ENCODE measurements at places on chromosomes 7 and 10. TPM values are rescaled to one million over a fixed set of nuclear protein-coding genes. Genes with fewer than 3 reads are reported as not detected.

- ATAC-seq, result no peak
Measured at GRCh38 chr7:105429746-105430612, 41.3 kb upstream of the SRPK2 start.

DNA sequence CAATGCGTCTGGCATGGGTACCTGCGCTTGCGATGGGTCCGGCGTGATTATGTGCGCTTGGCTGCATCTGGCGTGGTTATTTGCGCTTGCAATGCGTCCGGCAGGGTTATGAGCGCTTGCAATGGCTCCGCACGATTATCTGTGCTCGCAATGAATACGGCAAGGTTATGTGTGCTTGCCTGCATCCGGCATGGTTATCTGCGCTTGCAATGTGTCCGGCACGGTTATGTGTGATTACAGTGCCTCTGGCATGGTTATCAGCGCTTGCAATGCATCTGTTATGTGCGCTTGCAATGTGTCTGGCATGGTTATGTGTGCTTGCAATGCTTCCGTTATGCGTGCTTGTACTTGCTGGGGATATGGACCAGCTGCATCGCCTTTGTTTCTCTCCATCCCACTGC lies 37.7 kb downstream of the RBAK start:
- no peak for ATAC-seq

DNA sequence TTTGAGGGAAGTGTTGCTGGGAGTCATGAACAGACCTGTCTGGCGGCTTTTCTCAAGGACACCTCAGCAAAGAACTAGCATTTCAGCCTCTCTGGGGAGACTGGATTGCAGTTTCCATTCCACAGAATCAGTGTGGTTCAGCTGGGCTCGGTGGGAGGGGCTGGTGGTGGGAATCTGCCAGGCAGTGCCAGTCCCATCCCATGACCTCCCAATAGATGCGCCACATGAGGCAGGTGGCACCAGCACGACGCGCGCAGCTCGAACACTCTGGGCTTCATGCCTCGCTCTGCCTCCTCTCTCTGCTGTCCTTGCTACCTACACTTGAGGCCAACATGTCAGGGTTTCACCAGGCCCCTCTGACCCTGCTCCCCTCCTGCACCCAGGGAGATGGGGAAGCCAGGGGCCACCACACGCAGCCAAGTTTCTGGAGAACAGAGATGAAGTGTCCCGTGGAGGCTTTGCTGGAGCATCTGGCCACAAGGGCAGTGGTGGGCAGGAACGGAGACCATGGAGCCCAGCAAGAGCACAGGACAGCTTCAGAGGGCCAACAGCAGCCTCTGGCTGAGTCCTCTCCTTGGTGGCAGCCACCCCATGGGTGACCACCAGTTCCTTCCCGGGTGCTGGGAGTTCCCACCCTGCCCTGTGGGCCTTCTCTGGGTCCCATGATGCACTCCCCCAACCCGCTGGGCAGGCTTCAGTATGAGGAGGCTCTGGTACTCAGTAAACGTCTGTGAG lies 2.3 kb downstream of the NACAD start:
- no peak for ATAC-seq

- no peak for ATAC-seq
Measured at GRCh38 chr7:75033064-75033463, 40.5 kb downstream of the RCC1L start.

GRCh38 chr7:15566476-15566875 lies 4.7 kb upstream of the AGMO start:
- no peak for ATAC-seq

GRCh38 chr10:71072823-71073210 lies 139.6 kb upstream of the UNC5B start:
- no peak for ATAC-seq

DNA sequence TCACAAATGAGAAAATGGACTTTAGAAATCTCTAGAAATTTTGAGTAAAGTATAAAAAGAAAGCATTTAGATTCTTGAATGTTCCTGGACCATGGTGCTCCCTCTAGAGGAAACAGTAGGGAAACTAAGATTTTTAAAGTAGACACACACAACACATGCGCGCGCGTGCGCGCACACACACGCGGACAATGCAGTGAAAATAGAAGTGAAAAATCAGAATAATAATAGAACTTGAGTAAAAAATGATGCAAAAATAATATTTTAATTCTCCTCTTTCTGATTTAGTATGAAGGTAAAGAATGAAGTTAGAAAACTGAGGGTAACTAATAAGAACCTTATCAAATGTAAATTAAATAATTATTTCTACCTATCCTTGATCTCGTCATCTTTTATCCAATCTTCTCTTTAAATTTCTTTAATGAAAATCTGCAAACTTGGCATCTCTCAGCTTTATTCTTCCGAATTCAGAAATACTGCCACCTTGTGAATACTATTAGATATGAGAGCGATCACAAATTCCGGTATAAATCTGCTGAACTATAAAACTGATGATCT lies 117.0 kb upstream of the AMPH start:
- ATAC-seq, result no peak

DNA sequence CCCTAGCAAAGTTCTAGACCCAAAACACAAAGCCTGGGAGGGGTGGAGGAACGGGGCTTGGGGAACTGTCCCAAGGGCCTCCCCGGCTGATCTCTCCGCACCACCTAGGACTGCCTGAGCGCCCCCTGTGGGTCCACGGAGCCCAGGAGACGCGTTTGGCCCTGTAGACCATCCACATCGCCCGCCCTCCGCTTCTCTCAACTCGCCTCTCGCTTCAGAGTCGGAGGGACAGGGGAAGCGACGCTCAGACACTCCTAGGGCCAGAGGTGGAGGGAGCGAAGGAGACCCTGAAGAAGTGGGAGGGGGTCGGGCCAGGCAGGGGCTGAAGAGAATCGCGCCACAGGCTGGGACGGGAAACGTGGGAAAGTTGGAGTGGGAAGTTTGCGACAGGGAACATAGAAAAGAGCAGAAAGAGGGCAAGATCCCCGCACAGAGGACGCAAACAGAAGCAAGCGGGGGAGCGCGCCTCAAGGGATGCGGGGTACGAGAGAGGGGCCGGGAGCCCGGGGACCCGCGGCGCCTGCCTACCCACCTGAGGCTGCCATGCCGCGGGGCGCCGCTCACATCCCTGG lies 378 bp downstream of the PIK3AP1 start:
- ATAC-seq, result peak; percentile 53

DNA sequence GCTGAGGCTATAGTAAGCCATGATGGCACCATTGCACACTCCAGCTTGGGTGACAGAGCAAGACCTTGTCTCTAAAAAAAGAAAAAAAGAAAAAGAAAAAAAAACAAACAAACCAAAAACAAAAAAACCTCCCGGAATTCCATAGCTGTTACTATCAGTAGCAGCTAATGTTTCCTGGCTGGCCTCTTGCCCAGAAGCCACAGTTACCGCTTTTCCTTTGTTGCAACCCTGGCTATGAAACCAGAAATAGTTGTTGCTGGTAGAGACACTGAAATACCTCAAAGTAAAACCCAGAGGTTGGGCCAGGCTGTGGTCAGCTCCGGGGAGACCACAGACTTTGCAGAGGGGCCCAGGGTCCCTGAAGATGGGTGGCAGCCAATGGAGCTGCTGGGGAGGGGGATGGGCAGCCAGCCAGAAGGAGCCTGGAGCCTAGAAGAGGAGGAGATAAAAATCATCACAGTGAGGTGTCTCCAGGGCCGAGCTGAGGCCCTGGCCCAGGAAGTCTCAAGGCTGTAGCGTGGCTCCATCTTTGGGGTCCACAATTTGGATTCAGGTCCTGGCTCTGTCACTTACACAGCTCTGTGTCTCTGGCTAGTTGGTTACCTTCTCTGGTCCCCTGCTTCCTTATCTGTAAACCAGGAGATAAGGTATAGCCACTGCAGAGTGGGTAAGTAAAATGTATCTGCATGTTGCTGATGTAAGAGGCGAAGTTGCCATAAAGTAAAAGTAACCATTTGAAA lies 3.4 kb upstream of the CHST12 start:
- ATAC-seq, result peak; percentile 26

- no peak for ATAC-seq
Measured at GRCh38 chr10:35339942-35340341, 3.6 kb downstream of the CCNY start.

DNA sequence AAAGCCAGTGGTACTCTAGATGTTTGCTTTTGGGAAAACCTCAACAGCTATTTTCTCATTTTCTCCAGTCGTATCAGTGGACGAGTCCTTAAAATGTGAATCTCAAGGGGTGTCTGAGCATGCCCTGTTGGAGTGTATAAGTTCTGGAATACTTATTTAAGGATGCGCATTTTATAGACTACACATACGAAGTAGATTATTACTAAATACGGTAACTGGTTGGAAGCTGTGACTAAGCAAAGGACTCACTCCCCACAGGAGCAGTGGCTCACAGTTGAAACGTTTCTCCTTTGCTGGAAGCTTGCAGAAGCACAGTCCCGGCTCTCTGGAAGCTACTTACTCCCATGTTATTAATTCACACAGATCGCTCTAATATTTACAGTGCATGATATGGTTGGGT lies 90.8 kb upstream of the DNAJB6 start:
- no peak for ATAC-seq

GRCh38 chr10:91103384-91104192 lies 116.9 kb upstream of the PCGF5 start:
- no peak for ATAC-seq

DNA sequence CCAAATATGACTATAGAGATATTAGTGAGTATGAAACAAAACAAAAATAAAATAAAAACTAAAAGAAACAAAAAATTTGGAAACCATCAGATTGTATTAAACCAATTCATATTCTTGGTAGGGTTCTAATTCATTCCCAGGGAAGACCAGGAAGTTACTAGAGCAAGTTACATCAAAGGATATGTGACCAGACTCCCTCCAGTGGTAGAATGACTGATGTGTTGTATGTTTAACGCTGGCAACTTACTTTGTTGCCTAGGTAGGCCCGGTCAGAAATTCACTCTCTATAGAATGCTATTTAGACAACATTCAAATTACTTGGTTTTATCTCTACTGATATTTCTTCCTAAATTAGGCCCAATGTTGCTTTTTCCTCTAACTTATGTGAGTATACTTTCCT lies 5.2 kb downstream of the PHYHIPL start:
- ATAC-seq, result no peak

- peak; percentile 99 for ATAC-seq
Measured at GRCh38 chr7:65373608-65374351, at the start of gene ZNF92. ZNF92 (plus strand) TSS chr7:65373855; CDS start chr7:65373998, 143 bp downstream.

- ATAC-seq, result peak; percentile 83
Measured at GRCh38 chr10:18340496-18341051, 200.3 kb downstream of the CACNB2 start.

GRCh38 chr7:39644170-39644569 lies 20.8 kb downstream of the RALA start:
- ATAC-seq, result no peak

GRCh38 chr10:107264742-107265141 lies 100.2 kb upstream of the SORCS1 start:
- no peak for ATAC-seq

DNA sequence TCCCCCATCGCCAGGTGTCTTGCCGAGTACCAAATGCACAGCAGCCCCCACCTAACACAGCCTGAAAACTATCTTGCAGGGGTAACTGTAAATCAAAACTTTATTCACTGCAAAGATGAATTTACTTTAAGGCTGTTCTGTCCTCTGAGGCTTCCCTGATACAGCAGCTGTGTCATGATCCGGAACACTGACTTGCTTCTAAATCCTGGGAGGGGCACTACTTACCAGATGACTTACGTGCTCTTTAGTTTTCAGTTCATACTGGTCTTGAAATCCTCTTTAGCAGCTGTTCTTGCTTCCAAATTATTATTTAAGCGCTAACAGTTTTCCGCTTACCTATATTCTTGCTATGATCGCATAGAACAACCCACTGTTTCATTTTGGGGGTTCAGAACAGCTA lies 4.9 kb downstream of the DYNC1I1 start:
- no peak for ATAC-seq

GRCh38 chr10:3756360-3756740 lies 28.7 kb downstream of the KLF6 start:
- ATAC-seq, result no peak

GRCh38 chr10:102679596-102679995 lies 34.6 kb downstream of the ARL3 start:
- no peak for ATAC-seq

GRCh38 chr10:43396061-43396927 lies 12.7 kb downstream of the HNRNPF start:
- peak; percentile 93 for ATAC-seq

DNA sequence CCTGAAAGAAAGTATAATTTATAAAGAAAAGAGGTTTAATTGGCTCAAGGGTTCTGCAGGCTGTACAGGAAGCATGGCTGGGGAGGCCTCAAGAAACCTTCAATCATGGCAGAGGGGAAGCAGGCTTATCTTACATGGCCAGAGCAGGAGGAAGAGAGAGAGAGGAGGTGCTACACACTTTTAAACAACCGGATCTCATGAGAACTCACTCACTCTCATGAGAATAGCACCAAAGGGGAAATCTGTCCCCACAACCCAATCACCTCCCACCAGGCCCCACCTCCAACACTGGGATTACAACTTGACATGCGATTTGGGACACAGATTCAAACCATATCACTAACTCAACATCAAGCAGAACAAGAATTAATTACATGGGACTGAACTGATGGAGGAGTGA lies 6.9 kb upstream of the ZNF485 start:
- ATAC-seq, result no peak

GRCh38 chr10:35961501-35961900 lies 319.4 kb upstream of the FZD8 start:
- no peak for ATAC-seq

Gene CCDC172
- not detected for total RNA-seq

Gene CYP3A4
- not detected for total RNA-seq

Gene WDFY4
- 1.6 TPM for total RNA-seq

Gene ZNF425
- 2.6 TPM for total RNA-seq

Gene COG5
- 31.6 TPM for total RNA-seq

Gene MPP7
- 22.9 TPM for total RNA-seq

Gene PROSER2
- 2.4 TPM for total RNA-seq

Gene TMEM176A
- 26.1 TPM for total RNA-seq

Gene HOXA2
- total RNA-seq, result 5.4 TPM

Gene ITGA8
- 667 TPM for total RNA-seq

Gene DNAJC12
- total RNA-seq, result 2.5 TPM

Gene LRRC4
- 0.82 TPM for total RNA-seq

Gene HOXA3
- 22.6 TPM for total RNA-seq

Gene LBX1
- not detected for total RNA-seq

Gene PDE6C
- not detected for total RNA-seq

Gene SEMA3E
- total RNA-seq, result 24.9 TPM

Gene ASAH2
- 0.62 TPM for total RNA-seq

Gene SOSTDC1
- not detected for total RNA-seq

Data from gastroesophageal sphincter (tissue), 4 donors.